Muscle of arm (tissue), 14 donors: ENCODE measurements at places on chromosomes 6 and 20.

DNA sequence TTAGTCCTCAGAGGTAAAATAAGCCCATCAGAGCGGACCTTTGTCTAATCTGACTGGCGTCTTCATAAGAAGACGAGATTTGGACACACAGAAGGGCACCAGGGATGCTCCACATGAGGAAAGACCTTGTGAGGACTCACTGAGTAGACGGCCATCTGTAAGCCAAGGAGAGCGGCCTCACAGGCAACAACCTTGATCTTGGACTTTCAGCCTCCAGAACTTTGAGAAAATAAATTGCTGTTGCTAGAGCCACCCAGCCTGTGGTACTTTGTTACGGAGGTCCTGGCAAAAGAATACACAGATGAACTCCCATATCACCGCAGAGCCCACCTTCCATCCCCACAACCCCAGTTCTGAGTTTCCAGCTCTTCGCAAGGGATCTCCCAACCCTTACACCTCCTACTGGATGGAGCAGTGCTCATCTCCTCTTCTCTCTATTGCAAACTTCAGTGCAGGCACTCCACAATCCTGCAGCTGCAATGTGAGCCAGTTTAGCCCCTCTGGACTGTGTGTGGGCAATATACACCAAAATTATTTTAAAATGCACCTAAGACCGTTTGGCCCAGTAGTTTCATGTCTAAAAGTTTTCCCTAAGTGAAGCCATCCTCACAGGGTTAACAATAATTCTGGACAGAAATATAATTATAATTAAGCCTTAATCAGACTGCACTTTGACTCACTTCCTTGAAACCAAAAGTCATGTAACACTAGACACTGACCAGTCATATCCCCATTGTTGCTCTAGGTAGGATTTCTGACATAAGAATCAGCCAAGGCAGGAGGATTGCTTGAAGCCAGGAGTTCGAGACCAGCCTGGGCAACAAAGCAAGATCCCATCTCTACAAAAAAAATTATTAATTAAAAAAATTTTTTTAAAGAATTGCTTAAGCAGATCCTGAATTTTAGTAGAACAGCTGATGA, 8.8 kb upstream of the TRIM31 start:
- DNase-seq = no peak

GRCh38 chr20:16801919-16802651, 53.9 kb downstream of the OTOR start:
- peak; percentile 38 for DNase-seq

DNA sequence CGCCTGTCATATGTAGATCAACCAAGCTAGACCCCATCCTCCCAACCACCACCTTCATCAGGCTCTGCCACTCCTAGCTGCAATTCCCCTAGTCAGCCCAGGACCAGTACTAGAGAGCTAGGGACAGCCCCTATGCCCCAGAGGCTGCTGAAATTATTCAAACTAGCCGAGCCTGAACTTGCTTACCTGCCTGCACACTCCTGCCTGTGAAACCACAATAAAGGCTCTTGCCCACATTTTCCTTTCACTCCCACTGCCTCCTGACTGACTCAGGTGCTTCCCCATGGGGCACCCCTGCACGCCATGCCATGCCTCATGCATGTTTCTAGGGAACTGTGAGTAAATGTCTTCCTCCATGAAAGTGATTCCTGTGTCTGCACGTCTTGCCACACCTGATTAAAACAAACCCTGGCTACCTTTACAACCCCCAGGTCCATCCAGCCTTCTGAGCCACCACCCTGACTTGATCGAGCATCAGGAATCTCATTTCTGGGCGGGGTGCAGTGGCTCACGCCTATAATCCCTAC, 66.5 kb upstream of the IER3 start:
- DNase-seq = no peak

- DNase-seq = no peak
These were observed 46.3 kb upstream of the RPS6KA2 start for GRCh38 chr6:166673309-166673708.

- no peak for DNase-seq
These were observed 178.2 kb upstream of the HEY2 start for GRCh38 chr6:125571207-125571755.

- no peak for DNase-seq
These were observed 12.9 kb downstream of the TAGAP start for GRCh38 chr6:159031846-159032245.

- DNase-seq = no peak
These were observed 38.2 kb downstream of the KIAA1755 start for GRCh38 chr20:38222231-38222922.

DNA sequence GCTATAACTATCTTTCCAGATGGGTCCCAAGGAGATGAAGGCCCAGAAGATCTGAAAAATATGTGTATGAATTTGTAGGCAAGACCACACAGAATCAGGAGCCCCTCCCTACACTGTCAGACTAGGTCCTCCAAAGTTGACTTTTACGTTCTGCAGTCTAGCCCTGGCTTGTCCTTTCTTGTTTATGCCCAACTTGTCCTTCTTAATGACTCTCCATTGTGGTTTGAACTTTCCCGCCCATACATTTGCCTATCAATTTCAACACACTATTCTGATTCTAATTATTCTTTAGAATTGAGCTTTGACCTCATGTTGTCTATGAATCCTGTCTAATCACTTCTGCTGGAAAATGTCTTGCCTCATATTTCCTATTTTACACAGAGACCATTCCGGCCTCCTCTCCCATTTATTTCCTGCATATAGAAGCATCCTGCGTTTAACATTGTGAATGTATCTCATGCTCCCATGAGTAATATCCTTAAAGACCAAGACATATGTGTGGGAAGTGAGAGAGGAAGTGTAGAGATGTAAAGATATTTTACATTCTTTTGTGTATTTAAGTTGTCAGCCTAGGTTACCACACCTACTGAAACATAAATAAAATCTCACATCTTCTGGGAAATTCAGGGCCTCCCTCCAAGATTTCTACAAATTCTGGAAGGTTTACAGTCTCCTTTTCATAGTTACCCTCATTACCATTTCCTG, 348.3 kb downstream of the BCKDHB start:
- DNase-seq = no peak

- DNase-seq = no peak
These were observed 94.4 kb upstream of the BMP2 start for GRCh38 chr20:6673071-6673470.
